ENCODE measurements at places on chromosomes 4 and X.

GRCh38 chr4:122689972-122690371, 42.5 kb upstream of the BBS12 start:
- DNase-seq: no peak

DNA sequence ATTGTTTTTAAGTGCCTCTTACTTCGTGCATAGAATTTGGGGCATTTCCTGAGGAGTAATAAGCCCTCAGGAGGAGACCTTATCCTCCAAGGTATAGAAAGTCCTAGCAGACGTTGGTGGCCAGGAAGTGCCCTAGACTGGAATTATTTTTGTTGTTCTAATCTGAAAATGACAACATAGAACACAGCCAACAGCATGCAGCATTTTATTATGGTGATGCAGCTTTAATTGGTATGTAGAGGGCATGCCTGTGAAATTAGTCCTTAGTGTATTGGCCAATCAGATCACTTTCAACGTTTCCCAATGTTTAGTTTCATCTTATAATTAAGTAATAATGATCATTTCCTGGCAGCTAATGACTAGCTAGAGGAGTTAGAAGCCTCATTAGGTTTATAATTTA, 199.2 kb downstream of the SHROOM3 start:
- peak; percentile 65 for DNase-seq

DNA sequence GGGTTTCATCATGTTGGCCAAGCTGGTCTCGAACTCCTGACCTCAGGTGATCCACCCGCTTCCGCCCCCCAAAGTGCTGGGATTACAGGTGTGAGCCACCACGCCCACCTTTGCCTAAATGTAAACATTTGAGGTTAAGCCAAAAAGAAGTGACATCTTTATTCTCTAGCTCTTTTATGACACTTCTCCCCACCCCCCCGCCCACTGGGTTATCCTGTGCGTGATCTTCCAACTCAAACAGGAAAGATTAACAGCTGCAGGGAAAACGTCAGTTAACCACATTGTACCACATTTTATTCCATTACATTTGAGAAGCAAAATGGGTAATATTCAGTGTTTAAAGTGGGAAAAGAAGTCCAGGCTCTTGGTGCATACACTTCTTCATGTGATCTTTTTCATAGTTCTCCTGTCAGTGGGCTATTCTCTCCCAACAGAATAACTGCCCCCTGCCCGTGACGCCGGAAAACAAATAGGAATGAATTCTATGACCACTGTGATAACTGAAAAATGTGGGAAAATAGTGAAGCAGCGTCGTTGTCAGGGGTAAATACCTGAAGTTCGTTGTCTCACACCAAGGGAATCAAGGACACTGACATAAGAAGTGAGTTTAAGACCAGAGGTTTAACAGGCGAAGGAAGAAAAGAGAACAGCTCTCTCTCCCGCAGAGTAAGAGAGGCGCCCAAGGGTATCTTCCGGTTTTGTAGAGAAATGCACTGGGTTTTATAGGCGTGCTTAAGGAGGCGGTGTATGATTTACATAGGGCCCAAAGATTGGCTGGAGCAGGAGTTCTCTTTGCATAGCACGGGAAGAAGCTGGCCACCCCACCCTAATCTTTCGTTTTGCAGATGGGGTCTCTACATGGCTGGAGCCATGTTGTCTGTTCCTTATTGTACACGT, 9.7 kb upstream of the SRD5A3 start:
- DNase-seq: no peak

- no peak for DNase-seq
Measured at GRCh38 chr4:27684610-27685011, 824.0 kb downstream of the STIM2 start.

All from AG04449 (cell line).